Activated CD8-positive, alpha-beta T cell treated with anti-CD3 and anti-CD28 coated beads for 36 hours (primary cell): ENCODE measurements at places on chromosomes 11 and 22. TPM values are rescaled to one million over a fixed set of nuclear protein-coding genes. Genes with fewer than 3 reads are reported as not detected.

- no peak overlapping the region for H3K27ac ChIP-seq
- H3K36me3 ChIP-seq: no peaks in the 10 kb centered on the region
- no peaks in the 10 kb centered on the region for H3K4me1 ChIP-seq
- no peaks in the 10 kb centered on the region for H3K27me3 ChIP-seq
- H3K4me3 ChIP-seq: no peak overlapping the region
These were observed 36.3 kb upstream of the PPARA start for GRCh38 chr22:46113910-46114517.

DNA sequence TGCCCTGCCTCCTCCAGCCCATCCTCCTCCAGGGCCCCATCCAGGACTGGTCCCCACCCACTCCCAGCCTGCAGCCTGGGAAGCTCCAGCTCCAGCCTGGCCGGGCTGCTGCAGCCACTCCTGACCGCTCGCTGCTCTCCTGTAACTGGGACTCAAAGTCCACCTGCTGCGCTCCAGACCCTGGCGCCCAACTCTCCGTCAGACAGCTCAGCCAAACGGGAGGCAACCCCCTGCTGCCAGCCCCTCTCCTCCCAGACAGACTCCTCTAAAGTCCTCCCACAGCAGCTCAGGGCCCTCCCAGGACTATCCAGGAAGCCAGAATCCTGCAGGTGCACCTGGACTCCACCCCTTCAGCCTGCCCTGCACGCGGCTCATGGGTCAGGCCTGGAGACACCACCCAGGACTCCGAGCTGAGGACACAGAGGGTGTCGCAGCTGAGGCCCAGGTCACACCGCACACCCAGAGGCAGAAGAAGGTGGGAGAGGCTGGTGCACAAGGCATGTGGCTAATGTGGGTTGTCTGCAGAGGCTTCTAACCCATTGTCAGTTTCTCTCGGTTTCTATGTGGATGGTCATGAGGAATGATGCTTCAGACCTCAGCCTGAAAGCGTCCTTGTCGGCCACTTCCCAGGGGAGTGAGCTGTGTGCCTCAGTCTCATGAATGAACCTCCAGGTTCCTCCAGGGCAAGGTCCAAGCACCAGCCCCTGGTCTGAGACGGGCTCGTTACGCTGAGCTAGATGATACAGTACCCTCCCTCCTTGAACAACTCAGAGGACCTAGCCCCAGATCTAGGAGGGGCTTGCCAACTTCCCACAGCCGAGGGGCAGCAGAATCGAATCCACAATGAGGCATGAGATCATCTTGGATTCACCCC lies 1514.8 kb downstream of the TBC1D22A start:
- H3K27ac ChIP-seq: no peak overlapping the region
- H3K4me3 ChIP-seq: no peak overlapping the region
- H3K36me3 ChIP-seq: no peaks in the 10 kb centered on the region
- H3K4me1 ChIP-seq: no peaks in the 10 kb centered on the region
- H3K27me3 ChIP-seq: peaks cover 14% of the 10 kb centered on the region

GRCh38 chr11:3215346-3216026 lies 3.1 kb downstream of the MRGPRG start:
- H3K36me3 ChIP-seq: no peaks in the 10 kb centered on the region
- DNase-seq: no peak
- H3K4me1 ChIP-seq: peaks cover 5% of the 10 kb centered on the region
- no peak overlapping the region for H3K4me3 ChIP-seq
- H3K27ac ChIP-seq: no peak overlapping the region
- H3K27me3 ChIP-seq: peaks cover 7% of the 10 kb centered on the region

GRCh38 chr11:64728757-64729365 lies 5.9 kb upstream of the NRXN2 start:
- DNase-seq: no peak
- peaks cover 6% of the 10 kb centered on the region for H3K36me3 ChIP-seq
- H3K27ac ChIP-seq: no peak overlapping the region
- H3K4me3 ChIP-seq: no peak overlapping the region
- peaks cover 17% of the 10 kb centered on the region for H3K4me1 ChIP-seq

DNA sequence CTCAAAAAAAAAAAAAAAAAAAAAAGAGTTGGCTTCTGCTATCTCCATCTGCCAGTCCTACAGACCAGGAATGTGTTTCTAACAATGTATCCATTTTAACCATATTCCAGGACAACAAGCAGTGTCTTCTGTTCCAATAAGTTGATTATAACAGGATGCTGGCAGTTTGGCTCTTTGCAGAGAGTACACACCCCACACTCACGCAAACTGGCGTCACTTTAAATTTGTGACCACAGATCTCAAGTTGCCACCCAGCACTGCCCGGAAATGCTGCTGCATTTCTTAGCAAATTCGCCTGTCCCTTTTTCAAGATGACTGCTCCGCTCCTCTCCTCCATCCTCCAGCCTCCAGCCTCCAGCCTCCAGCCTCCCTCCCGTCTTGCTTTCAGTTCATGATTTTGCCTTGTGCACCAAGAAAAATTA lies 44.3 kb downstream of the SCGB1A1 start:
- no peak for DNase-seq
- no peaks in the 10 kb centered on the region for H3K27me3 ChIP-seq
- H3K27ac ChIP-seq: no peak overlapping the region
- no peak overlapping the region for H3K4me3 ChIP-seq

The ANO5 gene
- total RNA-seq: not detected

GRCh38 chr11:35089666-35090065 lies 49.3 kb upstream of the CD44 start:
- H3K27me3 ChIP-seq: no peaks in the 10 kb centered on the region
- no peaks in the 10 kb centered on the region for H3K36me3 ChIP-seq
- peaks cover 37% of the 10 kb centered on the region for H3K4me1 ChIP-seq
- no peak overlapping the region for H3K4me3 ChIP-seq

- H3K27ac ChIP-seq: no peak within 1 kb of the TSS
- no peaks in the 10 kb centered on the region for H3K36me3 ChIP-seq
- H3K4me1 ChIP-seq: peaks cover 15% of the 10 kb centered on the region
- H3K27me3 ChIP-seq: peaks cover 48% of the 10 kb centered on the region
- H3K4me3 ChIP-seq: peak within 1 kb of the TSS; percentile 34
These were observed at the start of gene NAALAD2 for GRCh38 chr11:90134478-90135003. TSS of gene NAALAD2 (plus strand) at chr11:90134663. CDS start at chr11:90134759, 96 bp downstream.

- no peaks in the 10 kb centered on the region for H3K36me3 ChIP-seq
- no peak overlapping the region for H3K27ac ChIP-seq
- peaks cover 2% of the 10 kb centered on the region for H3K27me3 ChIP-seq
These were observed 52.1 kb downstream of the CLTCL1 start for GRCh38 chr22:19239464-19239863.

GRCh38 chr11:79081471-79082031 lies 359.3 kb downstream of the TENM4 start:
- H3K4me3 ChIP-seq: no peak overlapping the region
- no peaks in the 10 kb centered on the region for H3K36me3 ChIP-seq
- DNase-seq: no peak
- H3K27me3 ChIP-seq: peaks cover 1% of the 10 kb centered on the region

DNA sequence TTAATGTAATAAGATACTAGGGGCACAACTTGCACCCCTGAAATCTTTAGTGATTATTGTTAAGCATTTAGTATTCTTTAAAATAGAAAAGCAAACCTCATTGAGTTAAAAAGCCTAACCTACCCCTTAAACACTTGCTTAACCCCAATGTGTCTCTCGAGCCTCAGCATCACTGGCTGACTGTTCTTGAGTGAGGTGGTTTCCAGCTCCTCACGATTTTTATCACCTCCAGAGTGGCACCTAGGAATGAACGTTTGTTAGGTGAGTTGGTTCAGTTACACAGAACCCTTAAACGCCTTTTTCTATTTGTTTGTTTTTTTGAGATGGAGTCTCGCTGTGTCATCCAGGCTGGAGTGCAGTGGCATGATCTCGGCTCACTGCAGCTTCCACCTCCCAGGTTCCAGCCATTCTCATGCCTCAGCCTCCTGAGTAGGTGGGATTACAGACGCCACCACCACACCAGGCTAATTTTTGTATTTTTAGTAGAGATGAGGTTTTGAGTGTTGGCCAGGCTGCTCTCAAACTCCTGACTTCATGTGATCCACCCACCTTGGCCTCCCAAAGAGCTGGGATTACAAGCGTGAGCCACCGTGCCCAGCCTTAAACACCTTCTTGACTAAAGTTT lies 13.7 kb downstream of the YWHAH start:
- H3K27me3 ChIP-seq: no peaks in the 10 kb centered on the region
- H3K27ac ChIP-seq: peak overlapping the region; percentile 14

- H3K27me3 ChIP-seq: no peaks in the 10 kb centered on the region
- no peak overlapping the region for H3K4me3 ChIP-seq
- no peaks in the 10 kb centered on the region for H3K36me3 ChIP-seq
- DNase-seq: no peak
- no peaks in the 10 kb centered on the region for H3K4me1 ChIP-seq
- H3K27ac ChIP-seq: no peak overlapping the region
These were observed 33.6 kb upstream of the RELT start for GRCh38 chr11:73342633-73343032.

DNA sequence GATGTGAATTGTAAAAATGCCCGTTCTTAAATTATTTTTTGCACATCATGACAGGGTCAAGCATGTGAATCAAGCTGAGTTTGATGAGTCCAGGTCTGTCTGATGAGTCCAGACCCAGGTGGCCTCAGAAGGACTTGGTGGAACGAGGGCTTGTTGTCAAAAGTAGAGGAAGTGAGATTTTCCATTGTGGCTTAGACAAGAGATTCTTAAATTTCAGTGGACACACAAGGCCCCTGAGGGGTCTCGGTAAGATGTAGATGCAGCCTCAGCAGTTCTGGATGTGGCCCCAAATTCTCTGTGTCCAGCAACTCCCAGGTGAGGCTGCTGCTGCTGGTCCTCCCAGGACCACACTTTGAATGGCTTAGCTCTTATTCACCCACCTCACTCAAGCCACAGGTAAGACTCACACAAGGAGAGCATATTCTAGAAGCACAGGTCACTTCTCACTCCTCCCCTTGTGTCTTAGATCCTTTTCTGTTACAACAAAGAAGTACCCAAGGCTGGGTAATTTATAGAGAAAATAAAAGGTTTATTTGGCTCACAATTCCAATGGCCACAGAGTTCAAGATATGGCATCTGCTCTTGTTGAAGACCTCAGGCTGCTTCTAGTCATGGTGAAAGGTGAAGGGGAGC lies 98.8 kb downstream of the GGTLC2 start:
- H3K27ac ChIP-seq: no peak overlapping the region
- no peak overlapping the region for H3K4me3 ChIP-seq
- peaks cover 13% of the 10 kb centered on the region for H3K4me1 ChIP-seq

- H3K4me3 ChIP-seq: peak overlapping the region; percentile 35
- peaks cover 13% of the 10 kb centered on the region for H3K4me1 ChIP-seq
- DNase-seq: peak; percentile 94
- no peaks in the 10 kb centered on the region for H3K36me3 ChIP-seq
These were observed 2.0 kb downstream of the HEPN1 start for GRCh38 chr11:124920870-124921609.

The TEX54 gene
- total RNA-seq: not detected

DNA sequence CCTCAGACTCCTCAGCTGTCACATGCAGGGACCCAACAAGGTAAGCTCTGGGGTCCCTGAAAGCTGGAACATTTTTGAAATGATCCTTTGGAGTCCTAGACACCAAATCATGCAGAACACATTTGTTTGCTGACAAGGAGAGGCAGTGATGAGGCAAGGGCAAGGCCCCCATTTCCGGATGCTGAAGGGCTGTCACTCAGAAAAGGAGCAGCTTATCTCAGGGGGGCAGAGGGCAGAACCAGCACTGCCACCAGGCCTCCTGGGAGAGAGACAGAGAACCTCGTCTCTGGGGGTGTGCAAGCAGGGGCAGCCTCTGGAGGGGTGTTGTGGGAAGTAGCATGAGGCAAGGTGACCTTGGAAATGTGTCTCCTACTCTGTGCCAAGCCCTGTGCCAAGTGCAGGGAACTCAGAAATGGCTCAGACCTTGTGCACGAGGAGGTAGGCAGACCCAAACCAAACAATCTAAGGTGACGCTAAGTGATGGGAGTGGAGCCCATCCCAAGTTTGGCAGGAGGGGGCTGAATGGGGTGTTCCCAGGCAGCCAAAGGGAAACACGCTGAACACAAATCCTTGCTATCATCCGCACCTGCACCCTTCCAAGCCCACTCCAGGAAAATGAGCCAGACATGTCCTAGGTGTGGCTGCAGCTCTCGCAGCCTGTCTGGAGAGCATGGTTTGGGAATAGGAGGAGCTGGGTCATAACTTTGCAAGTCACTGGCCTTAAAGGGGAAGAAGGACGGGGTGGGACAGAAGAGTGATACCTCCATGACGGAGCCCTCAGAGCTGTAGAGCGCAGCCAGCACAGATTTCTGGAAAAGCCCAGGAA lies 94.2 kb downstream of the PDE2A start:
- peaks cover 7% of the 10 kb centered on the region for H3K27me3 ChIP-seq
- no peaks in the 10 kb centered on the region for H3K36me3 ChIP-seq
- peaks cover 10% of the 10 kb centered on the region for H3K4me1 ChIP-seq
- H3K27ac ChIP-seq: no peak overlapping the region

- no peak overlapping the region for H3K4me3 ChIP-seq
- H3K27me3 ChIP-seq: peaks cover 38% of the 10 kb centered on the region
- no peak for DNase-seq
- no peaks in the 10 kb centered on the region for H3K4me1 ChIP-seq
- no peaks in the 10 kb centered on the region for H3K36me3 ChIP-seq
- no peak overlapping the region for H3K27ac ChIP-seq
These were observed 10.3 kb downstream of the SYT13 start for GRCh38 chr11:45275828-45276227.

The DRD4 gene
- total RNA-seq: 0.89 TPM

DNA sequence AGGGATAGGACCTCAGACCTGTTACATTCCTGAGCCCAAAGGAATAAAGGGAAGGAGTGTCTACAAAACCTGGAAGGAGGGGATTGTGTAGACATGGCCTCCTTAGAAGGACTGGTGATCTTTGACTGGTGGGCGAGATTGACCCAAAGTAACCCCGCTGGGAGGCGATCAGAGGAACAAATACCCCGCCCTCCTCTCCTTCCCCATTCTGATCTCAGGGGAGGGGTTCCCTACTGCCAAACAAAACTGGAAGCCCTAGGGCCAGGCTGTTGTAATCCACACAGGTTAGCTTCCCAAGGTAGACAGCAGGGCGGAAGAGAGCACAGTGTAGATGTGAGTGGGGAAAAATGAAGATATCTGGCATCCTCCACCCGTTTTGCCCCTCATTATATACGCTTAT lies 24.7 kb downstream of the NCF4 start:
- peaks cover 3% of the 10 kb centered on the region for H3K36me3 ChIP-seq
- H3K27ac ChIP-seq: no peak overlapping the region

The OTOG gene
- total RNA-seq: not detected

The FOSL1 gene
- 9.9 TPM for total RNA-seq

The LMNTD2 gene
- 1.3 TPM for total RNA-seq

DNA sequence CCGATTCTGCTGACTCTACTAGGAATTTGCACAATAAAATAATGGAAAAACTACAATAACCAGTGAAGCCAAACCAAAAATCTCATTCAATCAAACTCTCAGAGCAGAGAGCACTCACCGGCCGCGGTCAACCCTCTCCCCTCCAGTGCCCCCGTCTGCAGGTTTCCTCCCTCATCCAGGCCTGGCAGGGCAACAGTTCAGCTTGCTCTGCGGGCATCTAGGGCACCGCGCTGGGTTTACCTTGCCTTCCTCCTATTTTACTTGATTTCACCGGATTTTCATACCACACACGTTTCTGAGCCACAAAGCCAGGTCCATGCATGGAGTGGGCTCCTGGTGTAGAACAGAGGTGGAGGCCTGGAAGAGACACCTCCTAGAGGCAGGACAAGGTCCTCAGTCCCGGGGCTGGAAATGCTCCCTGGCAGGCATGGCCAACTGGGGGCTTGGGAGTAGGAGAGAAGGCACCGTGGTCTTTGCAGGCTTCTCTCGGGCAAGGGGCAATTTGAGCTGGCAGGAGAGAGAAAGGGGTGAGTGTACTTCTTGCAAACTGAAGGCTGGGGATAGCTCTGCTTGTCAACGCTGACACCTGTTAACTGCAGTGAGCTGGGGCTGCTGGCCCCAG lies 938.4 kb downstream of the BRD1 start:
- H3K27ac ChIP-seq: no peak overlapping the region
- H3K36me3 ChIP-seq: no peaks in the 10 kb centered on the region
- no peak for DNase-seq
- H3K4me3 ChIP-seq: no peak overlapping the region
- peaks cover 8% of the 10 kb centered on the region for H3K27me3 ChIP-seq
